Stimulated activated CD8-positive, alpha-beta memory T cell treated with anti-CD3 and anti-CD28 coated beads, Interleukin-4, amount 100 ng/mL, for 1 hour (primary cell): ENCODE measurements at places on chromosomes 5 and 9.

DNA sequence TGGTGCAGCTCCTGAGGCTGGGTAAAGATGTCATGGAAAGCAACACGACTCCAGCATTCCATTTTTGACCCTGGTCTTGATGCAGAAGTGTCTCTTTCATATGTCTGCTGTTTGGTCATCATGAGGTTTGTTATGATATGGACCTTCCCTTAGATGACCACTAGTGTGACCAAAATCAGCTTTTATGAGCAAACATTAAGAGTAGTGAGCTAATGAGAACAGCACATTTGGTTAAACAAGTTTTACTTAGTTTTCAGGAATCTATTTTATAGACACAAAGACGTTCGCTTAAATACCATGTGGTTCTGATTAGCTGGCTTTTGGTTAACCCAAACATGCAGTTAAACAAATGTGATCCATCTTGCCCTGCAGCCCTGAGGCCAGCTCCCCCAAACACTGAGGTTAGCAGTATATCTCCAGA lies 56.7 kb upstream of the ACTBL2 start:
- no peak for DNase-seq

- DNase-seq: no peak
Observed at GRCh38 chr9:118630931-118631595, 738.2 kb downstream of the BRINP1 start.

GRCh38 chr9:138043411-138044345 lies 166.1 kb downstream of the CACNA1B start:
- DNase-seq: no peak

GRCh38 chr5:63500242-63500641 lies 462.0 kb downstream of the HTR1A start:
- DNase-seq: no peak

DNA sequence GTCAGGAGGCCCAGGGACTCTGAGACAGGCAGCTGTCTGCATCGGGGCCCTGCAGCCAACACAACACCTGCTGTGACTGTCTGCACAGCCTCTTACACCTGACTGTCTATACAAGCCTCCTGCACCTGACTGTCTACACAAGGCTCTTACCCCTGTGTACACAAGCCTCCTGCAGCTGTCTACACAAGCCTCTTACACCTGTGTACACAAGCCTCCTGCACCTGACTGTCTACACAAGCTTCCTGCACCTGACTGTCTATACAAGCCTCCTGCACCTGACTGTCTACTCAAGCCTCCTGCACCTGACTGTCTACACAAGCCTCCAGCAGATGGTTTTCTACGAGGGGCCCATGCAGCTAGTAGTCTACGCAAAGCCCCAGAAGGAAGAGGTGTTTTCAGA lies 18.6 kb downstream of the IRX2 start:
- no peak for DNase-seq

GRCh38 chr9:78973907-78974306 lies 597.9 kb upstream of the TLE4 start:
- DNase-seq: no peak

GRCh38 chr5:44640945-44641456 lies 167.7 kb upstream of the MRPS30 start:
- no peak for DNase-seq
